ENCODE measurements at places on chromosomes 16 and 17.

GRCh38 chr16:57004387-57005250 is 15.3 kb downstream of the NLRC5 start:
- no peak for DNase-seq

DNA sequence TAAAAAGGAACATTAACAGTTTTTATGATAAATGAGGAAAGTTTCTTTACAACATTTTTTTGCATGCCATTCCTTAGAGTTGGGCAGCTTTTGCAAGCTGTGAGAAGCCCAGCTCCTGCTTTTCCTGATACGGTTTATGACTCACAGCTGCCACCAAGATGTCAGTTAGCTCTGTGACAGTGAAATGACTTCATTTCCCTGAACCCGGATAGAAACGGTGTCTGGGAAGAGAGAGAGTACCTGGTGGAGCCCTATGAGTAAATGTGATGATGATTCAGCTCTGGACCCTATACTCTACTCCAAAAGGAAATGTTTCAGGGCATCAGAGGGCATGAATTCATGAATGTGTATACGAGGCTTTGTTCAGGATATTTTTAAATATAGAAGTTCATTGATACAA is 366.3 kb upstream of the HSBP1 start:
- no peak for DNase-seq

DNA sequence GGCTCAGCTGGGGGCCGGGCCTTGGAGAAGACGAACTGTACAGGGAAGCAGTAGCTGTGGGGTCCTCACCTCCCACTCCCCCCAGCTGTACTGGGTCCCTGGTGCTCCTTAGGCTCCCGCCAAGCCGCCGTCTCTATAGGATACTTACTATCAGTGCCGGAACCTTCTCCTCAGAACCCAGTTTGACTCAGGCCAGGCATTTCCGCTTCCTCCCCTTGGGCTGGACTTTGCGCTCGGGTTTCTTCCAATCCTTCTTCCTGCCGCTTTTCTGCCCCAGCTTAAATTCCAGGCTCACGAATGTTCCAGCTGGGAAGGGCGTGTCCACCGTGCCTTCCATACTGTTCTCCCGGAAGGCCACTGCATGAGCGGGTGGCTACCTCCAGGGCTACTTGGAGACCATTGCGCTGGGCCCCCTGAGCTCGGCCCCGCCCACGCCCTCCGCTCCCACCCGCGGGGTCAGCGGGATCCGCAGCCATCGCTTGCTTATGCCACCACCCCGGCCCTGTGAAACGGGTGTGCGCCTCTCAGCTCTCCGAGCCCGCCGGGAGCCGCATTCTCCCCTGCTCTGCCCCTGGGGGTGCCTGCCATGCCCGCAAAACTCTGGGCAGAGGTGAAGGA is 1795.9 kb downstream of the TP53TG3F start:
- DNase-seq: no peak

GRCh38 chr16:74862743-74863244 is 88.2 kb upstream of the FA2H start:
- no peak for DNase-seq

DNA sequence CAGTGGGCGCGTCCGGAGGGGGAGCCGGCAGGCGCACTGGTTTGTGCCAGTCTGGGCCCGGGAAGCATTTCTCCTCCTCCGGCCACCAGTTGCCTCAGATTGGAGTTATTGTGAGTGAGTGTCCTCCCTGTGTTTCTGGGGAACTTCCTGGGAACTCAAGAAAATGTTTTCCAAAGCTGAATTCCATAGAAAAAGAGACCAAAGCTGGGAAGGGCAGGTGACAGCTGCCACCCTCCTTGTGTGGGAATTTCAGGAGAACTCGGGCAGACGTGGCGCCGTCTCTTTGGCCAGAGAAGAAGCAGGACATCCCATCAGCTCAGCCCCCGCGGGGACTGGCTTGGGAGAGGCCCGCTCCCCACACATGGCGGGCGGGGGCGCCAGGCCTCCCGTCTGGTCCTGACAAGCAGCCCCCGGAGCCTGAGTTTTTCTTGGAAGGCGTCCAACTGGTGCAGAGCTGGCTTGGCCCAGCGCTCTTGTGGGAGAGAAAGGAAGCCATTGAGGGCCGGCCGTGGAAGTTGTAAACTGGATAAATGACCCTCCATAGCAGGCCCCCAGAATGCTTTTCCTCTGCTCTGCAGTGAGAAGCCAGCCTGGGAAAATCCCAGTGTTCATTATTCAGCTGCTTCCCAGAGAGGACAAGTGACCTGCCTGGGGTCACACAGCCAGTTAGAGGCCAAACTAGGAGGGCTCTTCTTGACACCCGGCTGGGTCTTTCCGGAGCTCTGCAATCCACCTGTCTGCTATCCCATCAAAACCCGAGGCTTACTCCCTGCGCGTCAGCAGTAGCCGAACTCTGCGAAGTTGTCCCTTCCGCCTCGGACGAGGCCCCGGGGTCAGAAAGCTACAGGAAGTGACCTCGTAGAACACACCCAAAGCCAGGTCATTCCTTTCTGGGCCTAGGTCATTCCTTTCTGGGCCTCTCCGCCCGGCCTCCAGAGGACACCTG is 39.2 kb upstream of the GSE1 start:
- DNase-seq: no peak

DNA sequence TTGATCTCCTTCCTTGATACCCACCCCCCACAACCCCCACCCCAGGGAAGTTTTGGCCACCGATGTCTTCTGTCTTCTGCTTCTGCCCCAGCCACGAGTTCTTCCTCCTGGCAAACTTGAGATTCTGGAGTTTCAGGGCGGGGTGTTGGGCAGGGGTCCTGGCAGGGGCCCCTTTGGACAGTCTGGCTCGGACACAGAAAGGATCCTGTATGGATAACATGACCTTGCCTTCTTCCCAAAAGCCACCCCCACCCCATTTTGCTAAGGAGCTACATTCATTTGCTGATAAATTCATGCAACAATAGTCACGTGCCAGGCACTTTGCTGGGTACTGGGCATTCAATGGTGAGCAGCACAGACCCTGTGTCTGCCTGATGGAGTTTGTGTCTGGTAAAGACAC is 5.9 kb upstream of the COL1A1 start:
- DNase-seq: no peak

GRCh38 chr17:6927290-6928126 is 68.3 kb upstream of the ALOX12 start:
- peak; percentile 6 for DNase-seq

DNA sequence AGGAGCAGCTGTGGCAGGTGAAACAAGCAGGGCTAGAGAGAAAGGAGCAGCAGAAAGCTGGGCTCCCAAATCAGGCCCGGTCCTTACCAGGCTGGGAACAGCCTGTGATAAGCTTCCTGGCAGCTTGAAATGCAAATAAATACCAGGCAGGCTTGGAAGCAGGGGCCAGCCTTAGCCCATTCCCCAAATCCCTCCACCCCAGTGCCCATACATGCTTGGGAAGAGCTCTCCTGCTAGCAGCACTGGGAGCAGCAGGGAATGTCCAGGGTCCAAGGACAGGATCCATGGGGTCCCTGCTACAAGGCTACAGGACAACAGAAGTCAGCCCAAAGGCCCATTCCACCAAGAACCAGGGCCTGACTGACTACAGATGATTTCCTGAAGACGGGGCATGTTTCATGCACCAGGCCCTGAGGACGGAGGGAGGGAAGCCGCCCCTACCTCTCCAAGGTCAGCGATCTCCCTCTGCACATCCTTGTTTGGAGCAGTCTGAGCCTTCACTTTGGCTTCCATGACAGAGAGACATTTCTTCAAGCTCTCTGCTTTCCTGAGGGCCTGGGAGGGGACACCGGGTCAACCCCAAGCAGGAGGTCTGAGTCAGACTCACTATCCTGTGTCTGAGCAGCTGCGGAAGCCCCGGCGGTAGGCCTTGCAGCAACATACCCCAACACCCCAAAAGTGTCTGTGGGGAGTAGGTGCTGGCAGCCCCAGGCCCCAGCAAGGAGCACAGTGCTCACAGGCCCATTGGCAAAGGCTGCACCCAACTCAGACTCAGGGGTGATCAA is 2.6 kb upstream of the EXOSC6 start:
- no peak for DNase-seq

DNA sequence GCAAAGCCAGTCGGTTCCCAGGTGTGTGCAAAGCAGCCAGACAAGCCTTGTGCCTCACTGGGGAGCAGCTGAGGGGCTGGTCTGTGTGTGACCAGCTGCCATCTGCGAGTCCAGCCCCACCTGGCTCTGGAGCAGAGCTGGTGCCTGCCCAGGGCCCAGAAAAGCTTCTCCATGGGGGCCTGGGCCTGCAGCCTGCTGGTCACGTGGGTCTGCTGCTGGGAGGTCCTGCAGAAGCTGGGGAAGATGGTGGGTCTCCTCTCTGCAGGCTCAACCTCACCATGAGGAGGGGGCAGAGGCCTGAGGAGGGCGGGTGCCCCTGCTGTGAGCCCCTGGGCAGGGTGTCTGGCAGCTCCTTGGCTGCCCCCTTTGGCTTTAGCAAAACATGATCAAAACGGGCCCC is 71.9 kb downstream of the ENGASE start:
- no peak for DNase-seq

DNA sequence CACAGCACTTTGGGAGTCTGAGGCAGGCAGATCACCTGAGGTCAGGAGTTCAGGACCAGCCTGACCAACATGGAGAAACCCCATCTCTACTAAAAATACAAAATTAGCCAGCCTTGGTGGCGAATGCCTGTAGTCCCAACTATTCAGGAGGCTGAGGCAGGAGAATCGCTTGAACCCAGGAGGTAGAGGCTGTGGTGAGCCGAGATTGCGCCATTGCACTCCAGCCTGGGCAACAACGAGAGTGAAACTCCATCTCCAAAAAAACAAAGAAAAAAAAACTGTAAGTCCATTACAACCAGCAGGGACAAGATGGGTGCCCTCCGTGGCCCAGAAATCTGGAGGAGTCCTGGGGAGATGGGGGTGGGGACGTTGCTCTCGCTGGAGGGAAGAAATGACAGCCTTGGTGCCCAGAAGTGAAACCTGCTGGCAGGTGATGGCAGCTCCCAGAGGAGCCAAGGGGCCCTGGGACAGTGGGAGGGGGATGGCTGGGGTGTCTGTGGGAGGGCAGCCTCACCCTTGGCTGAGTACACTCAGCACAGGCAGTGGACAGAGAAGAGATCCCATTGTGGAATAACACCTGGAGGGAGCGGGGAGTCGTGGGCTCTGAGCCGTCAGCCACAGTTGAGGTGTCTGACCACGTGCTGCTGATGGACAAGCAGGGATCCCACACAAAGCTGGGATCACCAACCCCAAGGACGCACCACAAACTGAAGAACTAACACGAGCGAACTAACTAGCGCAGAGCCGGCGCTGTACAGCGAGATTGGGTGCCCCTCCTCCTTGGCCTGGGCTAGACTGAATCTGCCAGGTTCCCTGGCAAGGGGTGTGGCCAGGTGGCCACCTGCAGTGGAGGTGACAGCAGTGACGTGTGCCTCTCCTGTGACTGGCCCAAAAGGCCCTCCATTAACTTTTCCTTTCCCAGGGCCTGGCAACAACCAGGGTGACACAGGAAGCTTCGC is 46.9 kb upstream of the BAHCC1 start:
- DNase-seq: no peak

DNA sequence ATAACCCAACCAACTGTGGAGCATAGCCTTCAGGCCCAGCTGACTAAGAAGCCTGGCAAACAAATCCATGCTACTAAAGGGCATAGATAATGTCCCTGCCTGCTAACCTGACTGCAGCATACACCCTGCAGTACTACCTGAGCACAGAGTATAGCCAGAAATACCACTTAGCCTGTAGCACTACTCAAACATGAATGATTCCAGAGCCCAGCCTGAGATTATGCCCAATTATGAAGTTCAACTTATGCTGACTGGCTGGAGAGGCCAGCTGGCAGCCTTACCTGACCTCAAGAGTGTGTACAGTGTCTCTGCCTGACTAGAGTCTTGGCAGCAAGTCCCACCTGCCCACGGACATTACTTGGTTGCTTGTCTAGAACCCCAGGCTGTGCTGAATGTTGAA is 1265.3 kb downstream of the CDH11 start:
- DNase-seq: no peak

DNA sequence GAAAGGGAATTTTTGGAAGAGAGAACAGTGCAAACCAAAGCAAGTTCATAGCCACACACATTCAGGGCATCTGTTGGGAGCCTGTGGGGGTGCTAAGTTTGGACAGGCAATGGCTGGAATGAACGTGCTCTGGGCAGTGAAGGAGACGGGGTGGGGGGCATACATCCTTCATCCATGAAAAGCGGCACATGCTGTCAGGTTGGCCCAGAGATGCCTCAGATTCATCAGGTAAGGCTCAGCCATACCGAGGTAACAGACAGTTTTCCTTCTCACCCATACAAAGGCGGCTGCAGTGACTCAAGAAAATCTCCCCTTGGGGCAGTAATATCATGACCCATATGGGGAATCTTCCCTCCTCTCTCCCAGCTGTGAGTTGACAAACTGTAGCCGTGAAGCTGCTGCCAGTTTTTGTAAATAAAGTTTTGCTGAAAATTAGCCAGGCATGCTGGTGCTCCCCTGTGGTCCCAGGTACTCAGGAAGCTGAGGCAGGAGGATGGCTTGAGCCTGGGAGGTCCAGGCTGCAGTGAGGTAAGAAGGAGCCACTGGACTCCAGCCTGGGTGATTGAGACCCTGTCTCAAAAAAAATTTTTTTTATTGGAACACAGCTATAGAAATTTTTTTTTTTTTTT is 9.2 kb upstream of the UBALD2 start:
- no peak for DNase-seq

GRCh38 chr16:79093554-79093967 is 507.0 kb downstream of the MAF start:
- no peak for DNase-seq

GRCh38 chr16:11585460-11586377 is 1.0 kb downstream of the LITAF start:
- DNase-seq: no peak

DNA sequence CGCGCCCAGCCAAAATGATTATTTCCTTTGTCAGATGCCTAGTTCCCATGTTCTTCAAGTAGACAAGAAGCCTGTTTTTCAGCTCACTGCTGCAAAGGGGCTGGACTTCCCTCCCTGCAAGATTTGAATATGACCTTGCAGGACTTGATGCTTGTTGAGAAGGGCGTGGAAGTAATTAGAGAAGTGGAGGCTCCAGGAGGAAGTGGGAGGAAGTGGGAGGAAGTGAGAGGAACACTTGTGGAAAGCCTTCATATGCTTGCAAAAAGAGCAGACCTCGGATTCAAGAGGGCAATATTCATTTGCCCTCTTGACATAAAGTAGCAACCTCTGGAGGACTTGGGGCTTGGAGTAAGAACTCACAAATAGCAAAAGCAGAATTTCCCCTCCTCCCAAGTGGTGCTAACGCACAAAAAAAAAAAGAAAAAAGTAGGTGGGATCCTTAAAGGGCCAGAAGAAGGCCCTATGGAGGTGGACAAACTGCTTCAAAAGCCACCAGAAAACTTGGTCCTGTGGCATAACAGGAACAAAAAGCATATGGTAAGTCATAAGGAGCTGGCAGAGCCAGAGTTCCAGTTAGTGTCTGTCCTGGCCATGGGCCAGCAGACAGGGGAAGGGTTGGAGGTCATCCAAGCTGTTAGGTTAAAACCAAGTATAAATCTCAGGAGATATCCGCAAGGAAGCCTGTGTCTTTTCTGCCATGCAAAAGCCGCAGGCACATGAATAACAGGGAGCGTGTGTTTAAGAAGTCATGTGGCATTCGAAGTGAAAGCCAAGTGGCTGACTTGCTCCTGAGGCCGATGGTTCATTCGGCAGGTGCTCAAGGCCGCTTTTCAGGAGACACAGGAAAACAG is 20.6 kb upstream of the PRKAR1A start:
- DNase-seq: no peak
